ENCODE measurements at places on chromosomes 12 and 14. TPM values are rescaled to one million over a fixed set of nuclear protein-coding genes. Genes with fewer than 3 reads are reported as not detected.

- peak; percentile 80 for DNase-seq
These were observed 39.8 kb upstream of the GPR68 start for GRCh38 chr14:91284146-91284790.

- peak; percentile 24 for DNase-seq
These were observed 1.1 kb downstream of the TAOK3 start for GRCh38 chr12:118371321-118372282.

DNA sequence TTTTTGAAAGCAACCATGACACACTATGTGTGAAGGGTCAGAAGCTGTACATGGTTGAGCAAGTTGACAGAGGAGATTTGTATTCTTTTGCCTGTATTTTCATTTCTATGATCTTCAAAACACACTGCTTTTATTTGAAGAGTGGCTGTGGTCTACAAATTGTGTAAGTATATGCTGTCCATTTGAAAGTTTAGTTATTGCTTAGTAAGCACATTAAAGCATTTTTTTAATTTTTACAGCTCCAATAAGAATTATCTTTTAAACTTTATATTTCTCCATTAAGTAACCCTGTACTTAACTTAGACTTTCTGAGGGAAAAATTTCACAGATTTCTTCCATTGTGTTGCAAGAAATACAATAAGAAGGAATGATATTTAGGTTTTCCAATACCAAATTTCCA lies 915.2 kb downstream of the SLC6A15 start:
- DNase-seq, result no peak

DNA sequence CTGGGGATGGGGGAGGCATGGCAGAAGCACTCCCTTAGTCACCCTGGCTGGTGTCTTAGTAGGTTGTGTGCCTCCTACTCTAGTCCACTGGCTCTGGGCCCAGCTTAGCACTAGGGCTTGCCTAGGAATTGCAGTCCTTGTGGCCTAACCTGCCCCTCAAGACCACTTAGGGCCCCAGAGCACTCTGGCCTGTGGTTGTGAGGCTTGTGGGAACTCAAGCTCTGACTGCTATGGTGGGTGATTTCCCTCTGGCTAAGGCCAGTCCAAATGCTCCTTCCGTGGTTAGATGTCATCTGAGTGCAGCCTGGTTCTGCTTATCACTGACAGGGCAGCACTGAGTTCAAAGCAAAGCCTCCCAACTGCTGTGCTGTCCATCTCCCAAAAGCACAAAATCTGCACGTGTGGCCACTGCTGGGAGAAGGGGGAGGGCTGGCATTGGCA lies 20.2 kb downstream of the FGD4 start:
- peak; percentile 63 for DNase-seq

- DNase-seq, result peak; percentile 78
These were observed 69.7 kb downstream of the TSPAN11 start for GRCh38 chr12:30996255-30996654.

- DNase-seq, result no peak
These were observed 52.4 kb downstream of the RFLNA start for GRCh38 chr12:124347335-124347734.

GRCh38 chr12:65248656-65249633 lies 29.5 kb upstream of the MSRB3 start:
- peak; percentile 44 for DNase-seq

DNA sequence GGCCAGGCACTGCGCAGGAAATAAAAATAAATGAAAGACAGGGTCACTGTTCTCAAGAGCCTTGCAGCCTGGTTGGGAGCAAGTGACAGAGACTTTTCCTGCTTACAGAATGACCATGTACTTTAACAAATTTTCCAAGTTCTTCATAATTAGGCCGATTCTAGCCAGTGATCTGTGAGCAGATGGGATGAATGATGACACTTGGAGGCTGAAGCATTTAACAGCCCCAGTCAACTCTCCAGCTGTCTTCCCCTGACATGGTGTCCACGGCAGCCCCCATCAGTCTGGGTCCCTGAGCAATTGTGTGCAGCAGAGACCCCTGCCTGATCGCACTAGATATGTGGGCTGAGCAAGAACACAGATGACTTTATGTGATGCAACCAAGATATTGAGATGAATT lies 198.8 kb downstream of the NTF3 start:
- DNase-seq, result no peak

DNA sequence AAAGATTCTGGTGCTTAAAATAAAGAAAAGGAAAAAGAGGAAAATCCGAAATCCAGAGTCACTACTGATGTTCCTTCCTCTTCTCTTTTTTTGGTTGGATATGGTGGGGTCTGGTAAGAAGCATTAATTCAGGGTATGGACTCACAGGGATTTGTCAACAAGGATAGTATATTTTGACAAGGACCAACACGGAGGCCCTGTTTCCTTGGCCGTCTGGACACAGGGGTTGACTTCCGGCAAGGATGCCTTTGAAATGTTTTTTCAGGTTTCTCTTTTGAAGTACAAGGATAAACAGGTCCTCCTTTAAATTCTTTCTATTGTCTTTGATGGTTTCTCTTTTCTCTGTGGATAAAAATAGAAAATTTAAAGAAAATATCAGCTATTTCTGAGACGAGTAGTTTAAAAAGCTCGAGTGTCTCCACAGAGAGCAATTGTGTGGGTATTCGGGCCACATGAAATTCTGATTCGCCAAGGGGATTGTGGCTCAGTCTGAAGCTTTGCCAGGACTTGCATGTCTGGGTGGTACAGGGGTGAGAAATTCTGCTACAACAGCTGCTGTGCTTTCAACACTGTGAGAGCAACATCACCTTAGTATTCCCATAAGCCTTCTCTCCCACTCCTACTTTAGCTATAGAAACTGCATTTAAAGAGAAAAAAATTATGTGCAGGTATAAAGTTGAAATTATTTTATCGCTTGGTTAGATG lies 88.5 kb upstream of the CSRP2 start:
- no peak for DNase-seq

- no peak for DNase-seq
These were observed 24.5 kb downstream of the MDM2 start for GRCh38 chr12:68832504-68832867.

DNA sequence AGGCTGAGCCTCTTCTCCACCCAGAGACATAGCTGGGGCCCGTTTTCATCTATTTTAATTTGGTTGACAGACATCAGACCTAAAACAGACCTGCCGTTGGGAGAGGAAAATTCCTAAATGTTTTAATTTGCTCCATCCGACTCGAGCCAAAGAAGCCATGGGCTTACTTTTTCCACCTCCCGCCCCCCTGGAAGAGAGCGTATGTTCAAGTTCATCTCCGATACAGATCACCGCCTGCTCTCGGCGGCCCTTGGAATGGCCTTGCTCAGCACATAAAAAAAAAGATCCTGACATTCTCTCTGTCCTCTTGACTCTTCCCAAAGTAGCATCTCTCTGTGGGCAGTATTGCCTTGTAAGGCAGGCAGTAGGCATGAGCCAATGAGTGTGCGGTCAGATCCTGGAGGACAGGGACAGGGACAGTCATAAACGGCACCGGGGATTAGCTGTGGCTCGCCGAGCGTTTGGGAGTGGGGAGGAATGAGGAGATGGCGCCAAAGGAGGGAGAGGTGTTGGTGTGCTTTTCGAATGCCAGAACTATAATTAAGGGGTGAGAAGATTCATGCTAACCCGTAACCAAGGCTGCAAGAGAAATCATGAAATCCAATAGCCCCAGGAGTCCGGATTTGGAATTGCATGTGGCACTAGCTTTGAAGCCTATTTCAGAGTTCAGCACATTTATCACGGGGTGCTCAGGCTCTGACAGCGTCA lies 47.9 kb upstream of the MEG3 start:
- no peak for DNase-seq

DNA sequence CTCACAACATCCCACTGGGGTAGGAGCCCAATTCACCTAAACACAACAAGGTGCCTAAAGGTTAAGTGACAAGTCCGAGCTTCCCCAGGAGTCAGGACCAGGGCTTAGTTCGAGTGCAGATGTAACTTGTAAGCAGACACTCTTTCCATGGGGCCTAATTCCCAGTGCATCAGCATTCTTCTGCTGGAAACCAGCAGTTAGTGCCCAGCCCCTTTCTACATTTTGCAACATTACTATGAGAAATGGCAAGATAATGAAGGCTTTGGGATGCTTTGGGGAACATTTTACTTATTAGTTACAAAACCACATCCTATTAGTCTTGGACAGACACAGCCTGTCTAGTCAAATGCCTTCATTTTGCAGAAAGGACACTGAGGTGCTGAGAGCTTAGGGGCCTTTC lies 179.8 kb downstream of the CALM1 start:
- DNase-seq, result no peak

DNA sequence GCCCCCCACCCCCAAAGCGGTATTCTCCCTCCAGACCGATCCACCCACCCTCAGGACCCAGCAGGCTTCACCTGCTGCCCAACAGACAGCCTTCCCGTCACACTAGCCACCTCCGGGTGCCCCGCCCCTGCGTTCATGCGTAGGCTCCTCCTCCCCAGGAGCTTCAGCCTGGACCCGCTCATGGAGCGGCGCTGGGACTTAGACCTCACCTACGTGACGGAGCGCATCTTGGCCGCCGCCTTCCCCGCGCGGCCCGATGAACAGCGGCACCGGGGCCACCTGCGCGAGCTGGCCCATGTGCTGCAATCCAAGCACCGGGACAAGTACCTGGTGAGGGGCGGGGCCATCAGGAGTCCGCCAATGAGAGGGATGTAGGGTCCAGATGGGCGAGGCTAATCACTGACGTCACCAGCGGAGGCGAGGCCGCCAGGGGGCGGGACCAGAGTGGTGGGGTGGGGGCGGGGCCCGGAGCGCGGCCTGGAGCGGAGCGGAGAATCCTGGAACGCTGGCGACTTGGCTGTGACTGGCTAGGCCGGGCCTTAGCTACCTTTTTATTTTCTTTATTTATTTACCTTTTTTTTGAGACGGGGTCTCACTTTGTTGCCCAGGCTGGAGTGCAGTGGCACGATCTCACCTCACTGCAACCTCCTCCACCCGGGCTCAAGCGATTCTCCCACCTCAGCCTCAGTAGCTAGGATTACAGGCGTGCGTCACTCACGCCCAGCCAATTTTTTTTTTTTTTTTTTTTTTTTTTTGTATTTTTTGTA lies 4.4 kb downstream of the TNS2 start:
- DNase-seq, result peak; percentile 71

- DNase-seq, result no peak
These were observed 571 bp downstream of the CPNE6 start for GRCh38 chr14:24071836-24072430.

Gene PTPRO
- total RNA-seq, result 0.32 TPM

Gene RNF212B
- total RNA-seq, result not detected

Gene ZNF891
- 0.44 TPM for total RNA-seq

Gene CMA1
- total RNA-seq, result not detected

Gene ACACB
- 5.5 TPM for total RNA-seq

Gene ASIC1
- 4.2 TPM for total RNA-seq

Gene OAS2
- 362 TPM for total RNA-seq

Gene KRT71
- total RNA-seq, result not detected

Gene NRIP2
- total RNA-seq, result not detected

Data from M059J (cell line).